Left lung (tissue), 14 donors: ENCODE measurements at places on chromosomes 1 and 21. TPM values are rescaled to one million over a fixed set of nuclear protein-coding genes. Genes with fewer than 3 reads are reported as not detected.

GRCh38 chr21:38671773-38672172, 134.0 kb upstream of the ETS2 start:
- DNase-seq, result peak; percentile 46

The TACSTD2 gene
- total RNA-seq, result 130 TPM

DNA sequence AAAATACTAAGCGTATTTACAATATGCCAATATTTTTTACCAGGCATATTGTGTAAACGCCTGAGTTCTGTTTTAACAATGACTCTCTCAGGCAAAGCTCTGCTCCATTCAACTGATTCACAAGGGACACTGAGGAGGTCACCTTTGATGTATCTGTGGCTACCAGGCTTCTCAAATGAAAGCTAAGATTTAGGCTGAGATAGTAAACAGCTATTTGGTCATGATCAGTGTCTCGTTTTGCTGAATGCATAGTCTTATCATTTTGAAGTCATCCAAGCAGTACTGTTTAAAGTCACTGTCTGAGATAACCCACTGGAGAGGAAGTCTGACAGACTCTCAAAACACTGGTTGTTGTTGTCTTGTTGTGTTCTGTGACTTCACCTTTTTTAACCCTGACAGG, 13.7 kb upstream of the PLPPR5 start:
- DNase-seq, result no peak

The CCDC185 gene
- not detected for total RNA-seq

- DNase-seq, result no peak
These were observed 202.1 kb downstream of the VAV3 start for GRCh38 chr1:107762751-107763390.

GRCh38 chr1:33876970-33877650, 13.2 kb downstream of the HMGB4 start:
- DNase-seq, result no peak

- DNase-seq, result no peak
These were observed 57.3 kb downstream of the LAMC2 start for GRCh38 chr1:183243161-183244050.

DNA sequence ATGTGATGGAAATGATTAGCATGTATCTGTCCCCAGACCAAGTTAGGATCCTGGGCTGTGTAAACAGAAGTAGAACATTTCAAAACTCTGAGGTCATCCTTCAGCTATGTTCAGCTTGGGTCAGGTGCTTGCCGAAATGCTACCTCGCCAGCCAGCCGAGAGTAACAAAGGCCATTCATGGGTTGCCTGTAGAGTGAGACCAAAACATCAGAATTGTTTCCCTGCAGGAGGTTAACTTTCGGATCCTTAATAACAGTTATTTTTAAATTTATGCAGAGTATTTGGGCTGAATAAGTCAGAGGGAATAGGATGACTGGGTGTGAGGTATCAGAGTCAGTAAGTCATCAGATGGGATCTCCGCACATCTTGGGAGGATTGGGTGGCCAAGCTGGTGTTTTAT, 35.6 kb downstream of the SMYD2 start:
- no peak for DNase-seq

GRCh38 chr1:32447469-32448185, 17.2 kb upstream of the ZBTB8B start:
- DNase-seq, result no peak

The KCNJ10 gene
- 0.58 TPM for total RNA-seq

The SHISAL2A gene
- total RNA-seq, result not detected

DNA sequence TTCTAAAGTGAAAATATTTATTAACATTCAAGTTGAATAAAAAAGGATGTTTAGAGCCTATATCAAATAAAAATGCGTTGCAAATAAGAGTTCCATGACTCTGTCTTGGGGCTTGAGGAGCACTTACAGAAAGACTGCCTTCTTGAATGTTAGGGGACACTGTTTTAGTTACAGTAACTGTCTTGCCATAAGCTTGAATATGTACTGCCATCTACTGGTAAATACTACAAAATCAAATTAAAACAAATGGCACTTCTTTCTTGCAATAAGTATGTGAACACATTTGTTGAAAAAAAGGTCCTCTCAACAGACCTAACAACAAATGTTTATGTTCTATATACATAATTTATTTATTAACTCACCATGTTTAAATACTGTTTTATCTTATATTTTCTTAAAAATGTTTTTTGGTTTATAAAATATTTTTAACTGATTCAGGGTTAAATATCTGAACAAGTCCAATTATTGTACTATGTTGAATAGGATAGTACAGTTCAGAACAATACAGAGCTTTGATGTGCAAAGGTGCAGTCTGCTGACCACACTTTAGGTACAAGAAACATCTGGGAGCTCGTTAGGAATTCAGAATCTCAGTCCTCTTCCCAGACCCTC, 199.5 kb downstream of the LRRIQ3 start:
- DNase-seq, result no peak

The USP33 gene
- total RNA-seq, result 59.5 TPM

DNA sequence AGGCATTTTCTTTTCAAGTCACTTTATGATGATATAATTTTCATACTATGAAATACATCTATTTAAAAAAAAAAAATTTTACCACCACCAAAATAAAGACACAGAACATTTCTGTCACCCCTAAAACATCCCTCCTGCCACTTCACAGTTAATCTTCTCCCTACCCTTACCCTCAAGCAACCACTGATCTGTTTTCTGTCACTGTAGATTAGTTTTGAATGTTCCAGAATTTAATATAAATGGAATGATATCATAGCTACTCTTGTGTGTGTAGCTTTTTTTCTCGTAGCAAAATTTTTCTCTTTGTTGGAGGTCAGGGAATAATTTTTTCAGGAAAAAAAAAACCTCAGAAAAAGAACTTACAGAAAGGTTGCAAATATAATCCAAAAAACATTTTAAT, 152.7 kb downstream of the RHOU start:
- no peak for DNase-seq

- peak; percentile 74 for DNase-seq
These were observed 29.4 kb upstream of the TRIM17 start for GRCh38 chr1:228445843-228446650.

The NIT1 gene
- total RNA-seq, result 40.2 TPM

- DNase-seq, result peak; percentile 72
These were observed 219.8 kb upstream of the DUSP10 start for GRCh38 chr1:221961532-221962292.

DNA sequence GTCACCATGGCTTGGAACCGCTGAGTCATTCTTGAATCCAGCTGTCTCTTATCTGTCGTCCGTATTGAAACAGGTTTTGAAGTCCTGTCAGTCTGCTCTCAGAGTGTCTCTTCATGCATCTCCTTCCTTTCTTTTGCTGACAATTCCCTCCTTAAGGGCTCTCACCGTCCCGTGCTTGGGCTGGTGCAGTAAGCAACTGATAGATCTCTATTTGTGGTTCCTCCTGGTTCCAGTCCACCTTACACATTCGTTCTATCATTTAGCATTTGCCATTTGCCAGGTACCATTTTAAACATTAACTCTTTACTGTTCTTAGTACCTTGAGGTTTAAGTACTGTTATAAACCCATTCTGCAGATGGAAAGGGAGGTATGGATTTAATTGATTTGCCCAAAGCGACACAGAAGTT, 88.9 kb downstream of the DYRK1A start:
- DNase-seq, result no peak

- DNase-seq, result no peak
These were observed 30.6 kb downstream of the DNM3 start for GRCh38 chr1:171871848-171872247.

The OR2L2 gene
- total RNA-seq, result 0.06 TPM

The BARHL2 gene
- not detected for total RNA-seq

The LCE2B gene
- not detected for total RNA-seq
